ENCODE measurements at places on chromosomes 1 and 21. TPM values are rescaled to one million over a fixed set of nuclear protein-coding genes. Genes with fewer than 3 reads are reported as not detected.

Gene AGO3
- 14.0 TPM for total RNA-seq

Gene BROX
- 35.1 TPM for total RNA-seq

Gene FNDC10
- total RNA-seq = 5.6 TPM

Gene SMCP
- not detected for total RNA-seq

Gene DNASE2B
- total RNA-seq = not detected

Gene TRMT13
- total RNA-seq = 4.6 TPM
